Stimulated activated CD4-positive, alpha-beta T cell treated with anti-CD3 and anti-CD28 coated beads, Interleukin-1b, Interleukin-23, amount 100 ng/mL, for 48 hours (primary cell): ENCODE measurements at places on chromosomes 11 and 22.

DNA sequence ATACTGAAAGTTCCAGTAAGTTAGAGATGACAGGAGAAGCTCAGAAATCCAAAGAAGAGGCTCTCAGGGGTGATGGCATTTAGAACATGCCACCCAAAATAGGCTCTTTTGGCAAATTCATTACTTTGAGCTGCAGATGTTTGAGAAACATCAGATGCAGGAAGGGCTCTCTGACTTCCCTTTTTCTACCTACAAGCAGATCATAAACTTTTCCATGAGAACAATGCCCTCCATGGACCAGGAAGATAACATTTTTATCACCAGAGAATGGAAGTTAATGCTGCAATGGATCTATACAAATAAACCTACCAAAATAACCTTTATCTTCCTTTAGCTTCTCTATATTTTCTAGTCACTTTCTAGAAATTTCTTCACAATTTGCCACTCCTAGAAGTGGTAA, 32.7 kb upstream of the FAR1 start:
- no peak for DNase-seq

GRCh38 chr22:49925525-49926128, 7.2 kb downstream of the CRELD2 start:
- DNase-seq: peak; percentile 71

DNA sequence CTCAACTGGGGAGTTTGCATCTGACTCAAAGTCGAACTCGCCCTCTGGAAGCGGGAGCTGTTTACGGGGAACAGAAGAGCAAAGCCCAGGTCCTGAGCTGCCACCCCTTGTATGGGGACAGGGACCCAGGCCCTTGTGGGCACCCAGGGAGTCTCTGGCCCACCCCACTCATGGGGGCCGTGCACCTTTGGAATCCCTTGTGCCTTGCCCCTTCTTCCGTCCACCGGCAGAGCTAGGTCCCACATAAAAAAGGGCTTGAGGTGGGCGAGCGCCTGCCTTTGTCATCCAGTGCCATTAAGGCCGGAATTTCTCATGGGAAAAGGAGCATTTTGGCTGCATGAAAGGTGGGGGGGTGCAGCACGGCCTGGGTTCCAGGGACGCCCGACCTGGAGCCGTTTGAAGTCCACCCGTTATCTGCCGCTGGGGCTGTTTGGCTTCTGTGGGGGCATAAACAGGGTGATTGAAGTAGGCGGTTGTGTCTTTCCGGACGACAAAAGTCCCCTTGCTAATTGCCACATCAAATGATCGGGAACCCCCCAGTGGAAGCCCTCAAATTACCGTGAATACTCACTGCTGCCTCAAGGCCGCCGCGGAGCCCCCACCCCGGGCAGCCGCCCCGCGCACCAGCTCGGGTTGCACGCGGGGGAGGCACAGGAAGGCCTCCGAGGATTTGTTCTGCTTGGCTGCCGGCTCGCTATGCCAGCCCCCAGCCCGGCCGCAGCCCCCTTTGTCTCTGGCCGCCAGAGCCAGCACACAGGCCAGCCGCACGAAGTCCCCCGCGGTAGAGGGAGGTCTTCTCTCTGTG, 49.0 kb upstream of the FGF3 start:
- DNase-seq: no peak

DNA sequence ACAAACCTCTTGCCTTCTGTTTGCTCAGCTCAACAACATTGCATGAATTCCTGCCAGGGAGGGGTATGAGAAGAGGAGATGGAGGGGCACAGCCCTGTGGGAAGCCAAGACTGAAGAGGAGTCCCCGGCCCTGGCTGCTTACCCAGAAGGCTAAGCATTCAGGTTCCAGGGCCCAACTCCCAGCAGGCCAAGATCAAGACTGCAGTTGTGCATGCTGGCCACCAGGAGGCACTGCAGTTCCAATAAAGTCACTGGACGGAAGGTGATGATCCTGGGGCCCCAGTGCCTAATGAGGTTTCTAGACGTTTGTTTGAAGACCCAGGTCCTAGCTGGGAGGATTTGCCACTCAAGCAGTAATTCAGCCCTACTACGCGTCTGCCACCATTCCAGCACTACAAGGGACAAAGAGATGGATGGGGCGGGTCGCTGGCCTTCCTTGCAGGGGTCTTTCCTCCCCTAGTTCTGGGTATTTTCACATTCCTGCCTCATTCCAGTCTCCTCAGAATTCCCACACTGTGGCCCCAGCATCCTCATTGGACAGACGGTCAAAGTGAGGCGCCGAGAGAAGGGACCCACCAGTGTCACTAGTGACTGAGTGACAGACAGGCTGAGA, 23.6 kb downstream of the ALX4 start:
- peak; percentile 65 for DNase-seq

- DNase-seq: no peak
These were observed 4.3 kb upstream of the ZC3H7B start for GRCh38 chr22:41296826-41297667.

DNA sequence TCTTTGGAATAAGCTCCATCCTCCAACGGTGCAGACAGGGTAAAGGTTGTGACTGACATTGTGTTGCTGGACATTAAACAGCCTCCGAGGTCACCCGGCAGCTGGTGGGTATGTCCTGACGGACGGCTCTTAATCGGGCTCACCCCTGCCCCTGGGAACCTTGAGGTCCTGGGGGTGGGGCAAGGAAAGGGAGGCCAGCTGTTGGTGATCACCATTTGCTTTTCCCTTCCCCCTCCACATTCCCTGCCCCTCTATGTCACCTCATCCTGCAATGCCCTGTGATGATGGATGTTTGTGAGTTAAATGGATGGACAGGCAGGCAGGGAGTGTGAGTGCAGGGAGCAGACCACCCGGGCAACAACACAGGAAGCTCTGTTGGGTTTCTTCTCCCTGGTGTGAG, 26.3 kb downstream of the APLNR start:
- no peak for DNase-seq

DNA sequence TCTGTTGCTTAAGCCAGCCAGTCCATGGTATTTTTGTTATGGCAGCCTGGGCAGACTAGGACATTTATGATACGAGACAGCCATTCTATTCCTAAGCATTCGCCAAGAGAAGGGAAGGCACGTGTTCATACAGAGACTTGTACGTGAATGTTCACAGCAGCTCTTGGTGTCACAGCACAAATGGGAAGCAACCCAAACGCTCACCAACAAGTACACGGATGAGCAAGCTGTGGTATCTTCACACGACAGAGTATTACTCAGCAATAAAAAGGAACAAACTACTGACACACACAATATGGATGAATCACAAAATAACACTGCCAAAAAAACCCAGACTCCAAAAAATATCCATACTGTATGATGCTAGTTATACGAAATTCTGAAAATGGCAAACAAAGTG, 85.1 kb downstream of the PHF21B start:
- peak; percentile 9 for DNase-seq

- no peak for DNase-seq
These were observed 26.2 kb upstream of the GCAT start for GRCh38 chr22:37781434-37782059.

GRCh38 chr11:12182302-12182675, 71.9 kb downstream of the MICAL2 start:
- DNase-seq: no peak

GRCh38 chr11:55707029-55707428, 45.0 kb downstream of the OR4C6 start:
- DNase-seq: no peak

- DNase-seq: no peak
These were observed 136.2 kb downstream of the CD44 start for GRCh38 chr11:35274909-35275785.

- DNase-seq: no peak
These were observed 3.0 kb downstream of the YWHAH start for GRCh38 chr22:31947296-31947695.

DNA sequence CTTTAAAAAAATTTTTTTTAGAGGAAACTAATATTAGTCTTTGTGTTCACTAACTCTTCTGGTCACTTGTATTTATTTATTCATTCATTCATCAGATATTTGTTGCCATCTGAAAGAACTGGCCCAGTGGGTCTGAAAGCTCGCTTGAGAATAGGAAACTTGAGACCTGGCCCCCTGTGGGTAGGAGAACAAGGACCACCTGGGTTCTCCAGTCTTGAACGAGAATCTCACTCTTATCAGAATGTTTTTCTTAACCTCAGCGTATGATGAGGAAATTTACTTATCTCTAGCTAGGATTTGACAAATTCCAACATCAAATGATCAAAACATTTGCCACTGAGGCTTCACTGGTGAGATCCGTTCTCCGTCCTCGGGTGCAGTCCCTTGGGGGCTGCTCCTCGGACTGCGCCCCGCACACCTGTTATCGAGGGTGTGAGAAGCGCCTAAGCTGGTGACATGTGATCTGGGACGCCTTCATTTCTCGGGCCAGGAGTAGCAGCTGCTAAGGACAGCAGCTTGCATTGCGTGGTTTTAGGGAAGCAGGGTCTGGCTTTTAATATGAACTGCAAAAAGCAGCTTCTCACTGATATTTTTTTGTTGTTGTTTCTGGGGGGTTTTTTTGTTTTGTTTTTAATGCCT, 6.3 kb downstream of the C22orf31 start:
- no peak for DNase-seq

DNA sequence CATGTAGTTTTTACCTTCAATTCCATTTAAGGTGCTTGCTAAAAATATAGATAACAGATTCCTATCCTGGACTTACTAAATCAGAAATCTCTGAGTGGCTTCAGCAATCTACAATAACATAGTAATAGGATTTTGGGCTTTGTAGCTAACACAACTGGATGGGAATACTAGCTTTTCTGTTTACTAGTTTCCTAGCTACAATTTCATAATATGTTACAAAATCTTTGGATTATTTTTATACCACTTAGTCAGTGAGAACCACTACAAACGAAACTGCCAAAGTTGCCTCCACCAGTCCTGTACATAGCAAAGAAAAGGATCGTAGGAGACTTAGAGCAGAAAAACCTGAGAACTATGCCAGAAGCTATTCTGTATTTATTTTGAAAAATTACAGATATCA, 87.7 kb upstream of the ANO3 start:
- no peak for DNase-seq
